ENCODE measurements at places on chromosomes 1 and 21. TPM values are rescaled to one million over a fixed set of nuclear protein-coding genes. Genes with fewer than 3 reads are reported as not detected.
A peak's percentile ranks its signal among the peaks of the same experiment; 100 is the strongest.

SPRR2B gene
- total RNA-seq = not detected

AGRN gene
- total RNA-seq = 221 TPM

DNA sequence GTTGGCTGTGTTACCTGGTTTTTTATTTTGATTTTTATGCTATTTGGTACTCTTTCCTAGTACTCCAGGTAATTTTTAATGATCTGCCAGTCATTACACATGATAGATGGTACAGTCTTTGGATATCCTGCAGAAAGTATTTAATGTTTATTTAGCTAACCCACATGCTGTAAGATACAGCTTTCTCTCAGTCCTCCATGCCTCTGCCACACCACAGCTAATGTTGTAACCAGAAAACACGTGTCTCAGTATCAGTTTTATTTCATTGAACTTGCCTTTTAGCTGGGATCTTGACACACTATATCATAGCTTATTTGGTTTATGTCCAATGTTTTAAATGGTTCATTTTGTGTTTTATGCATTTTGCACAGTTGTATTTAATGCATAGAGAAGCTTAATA lies 1648.4 kb downstream of the KCNT2 start:
- no peak for DNase-seq

GRCh38 chr1:155321639-155322503 lies 1.2 kb downstream of the RUSC1 start:
- DNase-seq = no peak

C1orf216 gene
- 24.8 TPM for total RNA-seq

- DNase-seq = peak; percentile 69
These were observed 146.6 kb downstream of the PGBD5 start for GRCh38 chr1:230279583-230279945.

Measured in chondrocyte (in vitro differentiated cells).